ENCODE measurements at places on chromosomes 6 and 20. TPM values are rescaled to one million over a fixed set of nuclear protein-coding genes. Genes with fewer than 3 reads are reported as not detected.

- DNase-seq, result no peak
Observed at GRCh38 chr6:133407320-133408100, 166.4 kb downstream of the EYA4 start.

GRCh38 chr20:57868310-57868709, 158.5 kb upstream of the PMEPA1 start:
- no peak for DNase-seq

- DNase-seq, result no peak
Observed at GRCh38 chr20:17795501-17796071, 95.8 kb downstream of the BANF2 start.

- no peak for DNase-seq
Observed at GRCh38 chr20:14712302-14712739, 374.9 kb upstream of the FLRT3 start.

- DNase-seq, result no peak
Observed at GRCh38 chr6:43909474-43910148, 139.6 kb downstream of the VEGFA start.

DNA sequence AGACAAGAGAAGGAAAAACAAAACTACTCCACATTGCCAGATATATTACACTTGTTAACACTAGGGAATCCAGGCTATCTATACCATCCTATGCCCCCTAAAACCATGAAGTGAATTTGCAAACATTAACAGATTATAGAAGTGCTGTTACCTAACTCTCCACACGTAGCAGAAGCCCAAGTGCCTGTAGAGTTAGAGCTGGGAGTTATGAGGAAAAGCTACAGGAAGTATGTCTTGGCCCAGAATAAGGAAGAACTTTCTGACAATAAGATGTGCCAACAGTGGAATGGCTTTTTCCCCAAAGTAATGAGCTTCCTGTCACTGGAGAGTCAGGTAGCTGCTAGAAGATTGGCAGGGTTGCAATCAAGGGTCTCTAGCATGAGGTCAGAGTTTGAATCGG, 32.5 kb downstream of the ADGRG6 start:
- no peak for DNase-seq

GRCh38 chr20:13515796-13516558, 122.8 kb downstream of the TASP1 start:
- DNase-seq, result no peak

GRCh38 chr6:110053395-110054240, 75.5 kb downstream of the GPR6 start:
- DNase-seq, result no peak

DNA sequence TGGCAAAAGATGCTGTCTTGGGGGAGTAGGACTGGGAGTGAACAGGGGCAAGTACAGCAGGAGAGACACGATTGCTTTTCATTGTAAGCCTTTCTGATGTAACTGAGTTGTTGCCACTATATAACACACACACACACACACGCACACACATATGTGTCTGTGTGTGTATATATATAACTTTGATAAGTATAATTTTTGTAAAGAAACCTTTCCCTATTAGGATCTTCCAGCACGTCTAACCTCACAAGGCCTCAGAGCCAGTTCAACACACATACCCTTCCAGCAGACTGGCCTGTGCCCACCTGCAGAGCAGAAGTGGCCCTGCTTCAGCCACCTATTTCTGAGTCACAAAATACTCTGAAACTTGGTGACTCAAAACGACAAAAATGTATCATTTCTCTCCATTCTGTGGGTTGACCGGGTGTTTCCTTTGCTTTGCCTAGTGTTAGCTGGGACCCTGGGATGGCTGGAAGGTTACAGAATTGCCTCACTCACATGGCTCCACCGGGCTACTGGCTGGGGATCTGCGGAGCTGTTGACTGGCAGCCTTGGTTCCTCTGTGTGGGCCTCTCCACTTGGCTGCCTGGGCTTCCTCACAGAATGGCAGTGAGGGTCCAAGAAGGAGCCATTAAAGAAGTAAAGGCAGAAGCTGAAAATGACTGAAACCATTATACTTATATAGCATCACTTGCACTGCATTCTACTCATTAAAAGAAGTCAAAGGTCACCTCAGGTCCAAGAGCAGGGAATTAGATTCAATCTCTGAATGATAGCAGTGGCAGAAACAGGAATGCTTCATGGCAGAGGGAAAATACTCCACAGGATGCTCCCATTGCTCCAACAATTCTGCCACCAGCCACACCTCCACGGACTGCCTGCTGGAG, 126.4 kb downstream of the BANF2 start:
- DNase-seq, result peak; percentile 23

GRCh38 chr6:158191032-158191431, 22.9 kb downstream of the GTF2H5 start:
- DNase-seq, result no peak

- DNase-seq, result no peak
Observed at GRCh38 chr20:34968042-34968775, 12.5 kb downstream of the MYH7B start.

GRCh38 chr6:46538800-46539480, 47.7 kb upstream of the RCAN2 start:
- DNase-seq, result no peak

DNA sequence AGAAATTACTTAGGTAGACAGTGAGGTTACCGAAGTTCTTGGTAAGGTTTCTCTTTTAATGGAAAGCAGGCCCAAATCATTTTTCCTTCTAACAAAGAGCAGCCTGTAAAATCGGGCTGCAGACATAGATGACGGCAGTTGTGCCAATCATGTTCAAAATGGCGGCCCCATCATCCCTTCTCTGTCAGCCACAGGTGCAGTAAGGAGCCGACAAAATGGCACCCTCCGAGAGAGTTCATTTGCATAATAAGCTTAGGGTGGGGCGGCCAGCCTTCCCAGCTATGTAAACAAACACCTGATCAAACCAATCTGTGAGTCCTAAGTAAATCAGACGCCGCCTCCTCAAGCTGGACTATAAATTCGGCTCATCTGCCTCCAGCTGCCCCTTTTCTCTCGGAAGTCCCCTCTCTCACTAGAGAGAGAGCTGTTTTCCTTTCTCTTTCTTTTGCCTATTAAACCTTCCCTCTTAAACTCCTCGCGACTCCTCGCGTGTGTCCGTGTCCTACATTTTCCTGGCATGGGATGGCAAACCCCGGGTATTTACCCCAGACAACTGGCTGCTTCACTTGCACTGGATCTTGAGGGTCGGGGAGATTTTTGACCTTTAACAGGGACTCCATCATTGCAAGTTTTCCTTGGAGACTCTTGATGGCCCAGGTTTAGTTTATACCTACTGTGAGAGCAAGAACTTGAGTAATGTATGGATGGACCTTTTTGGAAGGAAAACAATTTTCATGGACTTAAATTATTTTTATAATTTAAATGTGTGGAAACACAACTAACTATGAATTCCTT, 8.9 kb upstream of the DDR1 start:
- no peak for DNase-seq

DNA sequence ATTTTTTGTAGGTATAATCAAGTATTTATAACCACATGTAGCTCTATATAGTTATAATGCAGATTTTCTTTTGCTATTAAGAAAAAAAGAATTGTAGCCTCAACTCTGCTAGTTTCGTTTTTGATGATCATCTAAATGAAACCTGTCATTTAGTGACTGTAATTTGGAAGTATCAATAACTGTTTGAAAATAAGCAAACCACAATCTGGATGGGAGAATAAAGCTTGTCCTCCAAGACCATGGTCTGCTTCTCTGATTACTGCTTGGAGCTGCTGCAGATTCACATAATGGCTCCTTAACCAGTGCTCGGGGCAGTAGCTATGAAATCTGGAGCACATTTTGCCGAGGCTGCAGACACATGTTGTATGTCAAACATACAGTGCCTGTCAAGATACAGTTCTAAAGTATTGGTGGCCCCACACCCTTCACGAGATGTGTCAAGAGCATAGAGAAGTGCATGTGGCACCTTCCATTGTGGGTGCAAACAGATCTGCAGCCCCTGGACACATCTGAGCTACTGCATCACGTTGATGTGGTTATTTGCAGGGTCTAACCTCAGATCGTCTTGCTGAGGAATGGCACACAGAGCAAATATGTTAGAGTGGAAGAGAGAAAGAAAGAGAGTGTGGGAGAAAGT, 255.7 kb upstream of the SUPT3H start:
- no peak for DNase-seq

GRCh38 chr6:80357674-80358073, 251.2 kb downstream of the BCKDHB start:
- no peak for DNase-seq

DNA sequence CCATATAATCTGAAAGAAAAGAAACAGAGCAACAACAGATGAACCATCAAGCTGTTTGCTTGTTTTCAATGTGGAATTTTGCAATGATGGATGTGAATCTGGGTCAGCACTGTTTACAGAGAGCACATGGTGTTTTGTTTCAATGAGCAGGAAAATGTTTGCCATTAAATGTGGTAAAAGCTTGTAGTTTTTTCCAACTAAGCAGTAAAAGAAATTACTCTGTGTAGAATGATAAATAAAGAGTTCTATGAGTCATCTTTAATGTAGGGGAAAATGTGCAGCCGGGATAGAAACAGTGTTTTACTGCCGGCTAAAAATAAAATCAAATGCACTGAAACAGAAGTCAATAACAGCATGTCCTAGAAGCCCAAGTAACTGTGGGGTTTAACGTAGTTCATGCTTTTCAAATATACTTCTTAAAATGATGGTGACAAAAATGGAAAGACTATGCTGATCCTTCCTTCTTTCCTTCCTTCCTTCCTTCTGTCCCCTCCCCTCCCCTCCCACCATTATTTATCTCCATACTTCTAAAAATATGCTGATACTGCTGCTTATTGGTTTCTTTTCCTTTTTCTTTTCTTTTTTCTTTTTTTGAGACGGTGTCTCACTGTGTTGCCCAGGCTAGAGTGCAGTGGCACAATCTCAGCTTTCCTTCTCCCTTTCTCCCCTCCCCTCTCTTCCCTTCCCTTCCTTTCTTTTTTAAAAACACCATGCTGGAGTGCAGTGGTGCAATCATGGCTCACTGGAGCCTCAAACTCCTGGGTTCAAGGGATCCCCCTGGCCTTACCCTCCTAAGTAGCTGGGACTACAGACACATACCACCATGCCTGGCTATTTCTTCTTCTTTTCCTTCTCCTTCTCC, 6.3 kb upstream of the NAA20 start:
- DNase-seq, result no peak

- no peak for DNase-seq
Observed at GRCh38 chr20:57909763-57910331, 200.0 kb upstream of the PMEPA1 start.

DNA sequence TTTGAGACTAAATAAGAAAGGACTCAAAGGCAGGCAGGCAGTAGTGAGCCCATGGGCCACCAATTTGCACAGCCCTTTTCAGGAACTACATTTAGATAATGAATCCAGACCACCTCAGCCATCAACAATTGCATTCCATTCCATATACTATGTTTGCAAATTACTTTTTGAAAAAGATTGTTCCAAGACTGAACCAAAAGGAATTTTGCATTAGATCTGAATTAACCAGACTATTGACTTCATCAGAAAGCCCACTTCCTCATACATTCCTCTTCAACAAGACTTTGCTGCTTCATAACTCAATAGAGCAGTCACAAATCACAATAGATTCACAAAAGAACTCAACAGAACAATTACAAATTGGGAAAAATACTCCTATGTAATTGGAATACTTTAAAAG, 229.1 kb downstream of the SIM1 start:
- DNase-seq, result no peak

DNA sequence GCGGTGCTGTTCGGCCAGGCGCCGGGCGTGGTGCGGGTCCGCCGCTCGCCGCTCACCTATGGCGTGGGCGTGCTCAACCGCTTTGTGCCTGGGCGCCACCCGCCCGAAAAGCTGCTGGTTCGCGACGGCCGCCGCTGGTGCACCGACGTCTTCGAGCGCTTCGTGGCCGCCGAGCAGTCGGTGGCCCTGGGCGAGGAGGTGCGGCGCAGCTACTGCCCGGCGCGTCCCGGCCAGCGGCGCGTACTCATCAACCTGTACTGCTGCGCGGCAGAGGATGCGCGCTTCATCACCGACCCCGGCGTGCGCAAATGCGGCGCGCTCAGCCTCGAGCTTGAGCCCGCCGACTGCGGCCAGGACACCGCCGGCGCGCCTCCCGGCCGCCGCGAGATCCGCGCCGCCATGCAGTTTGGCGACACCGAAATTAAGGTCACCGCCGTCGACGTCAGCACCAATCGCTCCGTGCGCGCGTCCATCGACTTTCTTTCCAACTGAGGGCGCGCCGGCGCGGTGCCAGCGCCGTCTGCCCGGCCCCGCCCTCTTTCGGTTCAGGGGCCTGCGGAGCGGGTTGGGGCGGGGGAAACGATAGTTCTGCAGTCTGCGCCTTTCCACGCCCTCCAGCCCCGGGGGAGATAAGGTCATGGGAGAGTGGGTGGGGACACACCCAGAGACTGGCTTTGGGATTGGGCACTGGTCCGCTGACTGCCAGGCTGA, 15.7 kb downstream of the ADISSP start:
- peak; percentile 27 for DNase-seq

GRCh38 chr6:49898904-49899566, 32.7 kb upstream of the CRISP1 start:
- no peak for DNase-seq

GRCh38 chr6:70216767-70217166, 86.1 kb downstream of the COL9A1 start:
- DNase-seq, result no peak

GRCh38 chr6:14571001-14571400, 453.4 kb downstream of the CD83 start:
- no peak for DNase-seq

DNA sequence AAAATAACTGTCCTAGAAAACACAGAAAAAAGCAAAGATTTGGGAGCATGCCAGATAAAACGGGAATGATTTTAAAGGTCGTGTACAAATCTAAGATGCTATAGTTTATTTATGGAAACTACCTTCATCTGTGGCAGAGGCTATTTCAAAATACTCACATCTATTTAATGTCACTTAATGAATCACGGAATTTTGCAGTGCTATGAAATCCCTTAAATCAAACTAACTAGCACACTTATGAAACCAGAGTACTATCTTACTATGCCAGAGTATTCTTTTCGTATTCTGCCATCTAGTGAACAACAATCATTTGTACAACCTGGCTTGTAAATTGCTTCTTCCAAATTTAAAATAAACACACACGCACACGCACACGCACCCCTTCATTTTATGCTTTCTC, 77.9 kb upstream of the BMP5 start:
- no peak for DNase-seq

NKX2-4 gene
- total RNA-seq, result not detected

HLA-DPA1 gene
- 40.0 TPM for total RNA-seq

LY6G5C gene
- 5.5 TPM for total RNA-seq

BPIFB4 gene
- not detected for total RNA-seq

MYMX gene
- total RNA-seq, result not detected

ZSCAN16 gene
- 2.9 TPM for total RNA-seq

GNRH2 gene
- total RNA-seq, result 1.7 TPM

BPIFB1 gene
- total RNA-seq, result not detected

CD24 gene
- total RNA-seq, result not detected

TNF gene
- 53.4 TPM for total RNA-seq

GTSF1L gene
- not detected for total RNA-seq

NPBWR2 gene
- not detected for total RNA-seq

TCP11 gene
- not detected for total RNA-seq

All from activated CD8-positive, alpha-beta T cell treated with anti-CD3 and anti-CD28 coated beads, Interleukin-2, amount 10 ng/mL, durations not matched to agents 7 days and 5 days (primary cell).